Mesothelial cell of epicardium (in vitro differentiated cells): ENCODE measurements at places on chromosomes 2 and 18.

GRCh38 chr2:184113696-184114403 is 484.5 kb upstream of the ZNF804A start:
- no peak for DNase-seq

GRCh38 chr2:15641530-15641982 is 49.9 kb downstream of the DDX1 start:
- no peak for DNase-seq

DNA sequence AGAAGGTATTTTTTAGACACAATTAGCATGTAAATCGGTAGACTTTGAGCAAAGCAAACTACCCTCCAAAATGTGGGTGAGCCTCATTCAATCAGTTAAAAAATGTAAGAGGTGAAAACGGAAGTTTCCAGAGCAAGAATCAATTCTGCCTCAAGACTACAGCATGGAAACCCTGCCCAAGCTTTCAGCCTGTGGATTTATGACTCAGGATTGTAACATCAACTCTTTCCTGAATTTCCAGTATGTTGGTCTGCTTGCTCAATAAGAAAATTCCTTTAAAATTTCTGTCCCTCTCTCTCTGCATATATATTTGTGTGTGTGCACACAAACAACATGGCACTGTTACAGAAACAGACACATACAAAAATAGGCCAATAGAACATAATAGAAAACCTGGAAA is 228.6 kb upstream of the DOK6 start:
- no peak for DNase-seq

DNA sequence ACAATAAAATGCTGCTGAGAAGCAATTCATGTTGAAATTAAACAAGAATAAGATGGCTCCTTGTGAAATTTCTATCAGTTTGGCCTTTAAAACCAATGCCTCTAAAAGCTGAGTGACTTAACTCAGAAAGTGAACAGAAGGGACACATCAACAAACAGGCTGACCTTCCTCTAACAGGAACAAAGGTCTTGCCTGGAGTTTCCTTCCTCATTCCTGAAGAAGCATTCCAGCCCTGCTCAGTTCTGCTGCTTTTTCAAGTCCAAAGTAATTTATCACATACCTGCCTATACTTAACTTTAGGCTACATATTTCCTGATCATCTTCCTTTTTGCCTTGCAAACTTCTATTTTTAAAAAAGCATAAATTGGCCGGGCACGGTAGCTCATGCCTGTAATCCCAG is 14.1 kb downstream of the PTRHD1 start:
- DNase-seq = no peak

GRCh38 chr2:120959426-120959825 is 223.8 kb downstream of the GLI2 start:
- DNase-seq = no peak

GRCh38 chr2:45031028-45031427 is 21.8 kb upstream of the SIX2 start:
- no peak for DNase-seq

GRCh38 chr2:236033462-236033861 is 134.7 kb downstream of the GBX2 start:
- no peak for DNase-seq

GRCh38 chr2:41579806-41580205 is 468.0 kb upstream of the PKDCC start:
- no peak for DNase-seq

DNA sequence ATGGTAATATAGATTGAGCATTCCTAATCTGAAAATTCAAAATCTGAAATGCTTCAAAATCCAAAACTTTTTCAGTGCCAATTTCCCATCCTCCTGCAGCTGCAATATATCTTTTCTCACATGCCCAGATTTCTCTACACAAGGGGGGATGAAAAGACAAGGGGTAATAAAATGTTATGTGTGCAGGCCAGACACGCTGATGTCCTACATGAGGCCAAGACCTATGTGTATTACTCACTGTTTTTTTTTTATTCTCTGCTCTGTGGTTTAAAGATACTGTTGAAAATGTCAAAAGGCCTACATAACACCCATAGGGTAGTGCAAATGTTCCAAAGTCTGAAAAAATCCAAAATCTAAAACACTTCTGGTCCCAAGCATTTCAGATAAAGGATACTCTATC is 41.2 kb upstream of the CWC22 start:
- no peak for DNase-seq

DNA sequence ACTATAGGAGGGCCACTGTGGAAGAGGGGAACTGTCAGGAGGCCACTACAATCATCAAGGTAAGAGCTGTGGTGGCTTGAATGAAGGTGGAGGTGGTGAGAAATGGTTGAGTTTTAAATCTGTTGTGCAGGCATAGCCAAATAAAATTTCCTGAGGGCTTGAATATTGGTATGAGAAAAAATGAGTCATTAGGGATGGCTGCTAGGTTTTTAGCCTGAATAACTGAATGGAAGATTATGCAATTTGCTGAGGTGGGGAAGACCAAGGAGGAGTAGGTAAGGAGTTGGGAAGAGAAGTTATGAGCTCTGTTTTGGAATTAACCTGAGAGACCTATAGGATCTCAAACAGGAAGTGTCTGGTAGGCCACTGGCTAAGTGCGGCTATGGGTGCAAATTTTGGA is 84.0 kb downstream of the KLHL14 start:
- DNase-seq = no peak

DNA sequence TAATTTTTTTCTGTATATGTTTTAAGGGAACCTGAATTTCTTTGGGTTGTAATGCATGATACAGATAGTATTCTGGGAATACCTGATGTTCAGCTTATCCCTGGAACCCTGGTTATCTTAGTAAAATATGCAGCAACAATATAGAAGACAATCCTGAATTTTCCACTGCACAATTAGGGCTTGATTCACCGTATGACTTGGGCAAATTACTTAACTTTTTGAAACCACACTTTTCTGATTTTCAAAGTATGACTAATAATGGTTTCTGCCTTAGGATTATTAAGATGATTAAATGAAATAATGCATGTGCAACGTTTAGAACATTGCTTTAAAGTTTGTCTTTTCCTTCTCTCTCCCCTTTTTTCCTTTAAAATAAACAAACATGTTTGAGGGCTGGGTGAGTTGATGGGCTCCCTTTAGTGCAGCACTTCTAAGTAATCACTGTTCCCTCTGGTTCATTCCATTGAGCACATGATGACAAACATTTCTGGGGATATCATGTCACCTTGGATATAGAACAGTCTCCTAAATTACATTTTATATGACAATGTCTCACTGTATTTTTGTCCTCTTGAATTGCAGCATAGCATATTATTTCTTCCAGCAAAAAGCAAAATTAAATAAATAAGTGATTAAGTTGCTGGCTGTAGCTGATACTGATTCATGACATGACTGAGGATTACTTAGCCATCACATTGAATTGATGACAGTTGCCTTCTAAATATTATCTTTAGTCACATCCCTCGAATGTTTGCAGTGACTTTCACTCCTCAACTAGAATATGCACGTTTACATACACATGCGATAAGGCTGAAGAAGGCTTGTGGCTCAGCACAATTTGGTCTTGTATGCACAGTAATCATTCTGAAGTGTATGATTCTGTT is 254.5 kb downstream of the NEDD4L start:
- DNase-seq = no peak

DNA sequence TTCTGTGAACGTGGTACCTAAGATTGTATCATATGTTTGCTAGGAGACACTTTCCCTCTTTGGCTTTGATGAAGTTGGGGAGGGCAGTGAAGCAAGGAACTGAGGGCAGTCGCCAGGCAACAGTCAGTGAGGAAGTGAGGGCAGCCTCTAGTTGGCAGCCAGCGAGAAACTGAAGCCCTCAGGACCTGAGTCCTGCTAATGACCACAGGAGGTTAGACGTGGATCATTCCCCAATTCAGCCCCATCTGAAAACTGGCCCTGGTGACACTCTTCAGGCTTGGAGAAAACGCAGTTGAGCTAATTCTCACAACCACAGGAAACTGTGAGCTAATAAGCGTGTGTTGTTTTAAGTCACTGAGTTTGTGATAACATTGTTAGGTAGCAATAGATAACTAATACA is 84.5 kb upstream of the REG3G start:
- DNase-seq = no peak

DNA sequence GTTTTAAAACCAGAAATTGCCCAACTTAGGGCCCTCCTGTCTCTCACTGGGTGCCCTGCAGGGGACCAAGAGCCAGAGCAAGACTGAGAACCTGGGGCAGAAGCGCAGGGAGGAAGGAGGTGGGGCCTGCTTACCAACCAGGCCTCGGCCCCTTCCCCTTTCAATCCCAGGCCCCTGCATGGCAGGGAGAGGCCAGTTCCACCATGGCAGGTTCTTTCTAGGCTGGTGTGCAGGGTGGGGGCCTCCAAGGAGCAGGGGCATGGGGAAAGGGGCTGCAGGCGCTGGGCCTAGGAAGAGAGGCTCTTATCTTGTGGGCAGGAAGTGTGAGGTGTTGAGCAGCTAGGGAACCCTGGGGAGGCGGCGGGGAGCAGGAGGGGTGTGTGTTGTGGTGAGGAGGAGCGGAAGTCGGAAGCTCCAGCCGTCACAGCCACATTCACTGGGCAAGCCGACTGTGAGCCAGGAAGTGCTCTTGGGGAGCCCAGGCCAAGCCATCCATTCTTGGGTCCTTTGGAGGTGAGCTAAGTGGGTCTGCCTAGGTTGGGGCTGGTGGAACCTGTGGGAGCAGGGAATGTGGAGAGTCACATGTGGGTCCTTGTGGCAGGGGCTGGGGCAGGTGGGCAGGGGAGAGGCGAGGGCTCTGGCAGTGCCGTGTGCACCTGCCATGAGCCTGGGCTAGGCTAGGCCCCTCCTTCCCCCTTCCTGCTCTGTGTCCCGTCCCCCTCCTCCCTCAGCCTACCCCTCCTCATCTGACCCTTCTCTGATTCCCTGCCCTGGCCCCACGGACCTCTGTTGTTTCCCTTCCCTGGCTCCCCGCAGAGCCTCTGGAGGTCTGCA is at the start of gene PSD4:
TSS of gene PSD4 (plus strand) at position 430 of the 834 bp plus-strand sequence. CDS start 8,486 bp downstream, outside the sequence.
- DNase-seq = no peak

- DNase-seq = peak; percentile 14
Observed at GRCh38 chr2:235925250-235925919, 242.8 kb downstream of the GBX2 start.

GRCh38 chr2:174788291-174788929 is 24.1 kb upstream of the CHRNA1 start:
- DNase-seq = no peak
